ENCODE measurements at places on chromosomes 5 and 9.

DNA sequence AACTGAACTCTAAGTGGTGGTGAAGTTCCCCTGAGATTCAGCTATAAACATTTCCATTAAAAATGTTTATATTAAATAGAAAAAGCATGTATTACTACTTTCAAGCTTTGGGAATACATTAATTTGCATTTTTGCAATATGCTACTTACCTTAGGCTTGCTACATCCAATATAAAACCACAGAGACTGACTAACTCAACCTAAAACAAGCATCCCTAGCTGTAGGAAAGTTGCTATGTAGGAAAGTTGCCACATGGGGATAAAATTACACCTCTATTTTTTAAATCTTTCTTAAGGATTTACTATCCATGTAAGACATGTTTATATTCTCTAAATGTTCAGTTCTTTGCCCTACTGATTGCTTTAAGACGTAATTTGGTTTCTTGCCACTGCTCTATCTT lies 12.8 kb downstream of the SCAMP1 start:
- DNase-seq: no peak

DNA sequence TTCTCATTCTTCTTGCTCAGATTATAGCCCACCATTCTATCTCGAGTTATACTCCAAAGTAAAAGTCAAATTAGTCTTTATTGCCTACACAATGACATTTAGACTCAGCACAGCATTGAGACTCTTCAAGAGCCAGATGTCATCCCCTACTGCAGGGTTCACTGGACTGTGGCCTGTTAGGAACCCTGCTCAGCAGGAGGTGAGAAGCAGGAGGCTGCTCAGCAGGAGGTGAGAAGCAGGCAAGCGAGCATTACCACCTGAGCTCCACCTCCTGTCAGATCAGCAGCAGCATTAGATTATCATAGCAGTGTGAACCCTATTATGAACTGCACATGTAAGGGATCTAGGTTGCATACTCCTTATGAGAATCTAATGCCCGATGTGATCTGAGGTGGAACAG lies 12.7 kb upstream of the LIFR start:
- DNase-seq: no peak

- DNase-seq: no peak
Observed at GRCh38 chr5:106680330-106680729, 990.4 kb downstream of the EFNA5 start.

DNA sequence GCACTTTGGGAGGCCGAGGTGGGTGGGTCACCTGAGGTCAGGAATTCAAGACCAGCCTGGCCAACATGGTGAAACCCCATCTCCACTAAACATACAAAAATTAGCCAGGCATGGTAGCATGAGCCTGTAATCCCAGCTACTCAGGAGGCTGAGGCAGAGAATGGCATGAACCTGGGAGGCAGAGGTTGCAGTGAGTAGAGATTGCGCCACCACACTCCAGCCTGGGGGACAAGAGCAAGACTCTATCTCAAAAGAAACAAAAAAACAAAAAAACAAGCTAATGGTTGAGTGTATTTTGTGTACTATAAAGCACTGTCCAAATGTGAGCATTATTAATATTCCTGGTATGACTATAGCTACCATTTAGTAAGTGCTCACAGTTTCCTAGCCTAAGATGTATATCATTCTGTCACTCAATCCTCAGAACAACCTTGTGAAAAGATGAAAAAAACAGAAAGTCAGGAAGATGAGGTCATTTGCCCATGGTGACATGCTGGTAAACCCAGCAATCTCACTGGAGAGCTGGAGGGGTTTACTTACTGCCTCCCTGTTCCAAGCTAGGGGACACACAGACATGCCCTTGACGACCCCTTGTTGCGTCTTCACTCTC lies 27.7 kb downstream of the ARHGEF37 start:
- no peak for DNase-seq

- DNase-seq: peak; percentile 9
Observed at GRCh38 chr5:6583049-6583880, 49.6 kb downstream of the NSUN2 start.

DNA sequence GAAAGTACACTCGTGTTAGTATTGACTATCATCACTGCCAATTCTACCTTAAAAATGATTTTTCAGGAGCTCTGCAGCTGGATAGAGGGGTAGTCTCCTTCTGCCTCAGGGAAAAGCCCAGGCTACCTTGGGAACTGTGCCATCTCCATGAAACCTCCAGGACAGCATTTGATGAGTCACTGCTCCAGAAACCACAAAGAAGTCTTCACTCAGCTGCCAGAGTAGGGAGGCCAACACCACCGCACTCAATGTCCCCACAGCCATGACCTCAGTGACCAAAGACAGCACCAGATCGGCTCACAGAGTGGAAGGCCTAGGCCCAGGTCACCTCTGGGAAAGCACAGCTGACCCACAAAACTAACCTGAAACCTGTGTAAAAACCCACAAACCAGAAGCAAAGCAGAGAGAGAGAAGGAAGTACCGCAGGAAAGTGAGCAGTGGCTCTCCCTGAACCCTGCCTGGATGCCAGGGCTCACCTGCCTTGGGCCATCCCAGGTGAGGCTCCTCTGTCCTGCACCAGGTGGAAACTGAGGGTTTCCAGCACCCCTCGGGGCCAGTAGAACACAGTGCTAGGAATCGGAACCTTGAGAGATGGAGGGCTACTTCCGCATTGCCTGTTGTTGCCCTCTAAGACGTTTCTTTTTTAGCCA lies 30.0 kb downstream of the S1PR3 start:
- no peak for DNase-seq

- no peak for DNase-seq
Observed at GRCh38 chr5:94498199-94498598, 120.2 kb downstream of the KIAA0825 start.

DNA sequence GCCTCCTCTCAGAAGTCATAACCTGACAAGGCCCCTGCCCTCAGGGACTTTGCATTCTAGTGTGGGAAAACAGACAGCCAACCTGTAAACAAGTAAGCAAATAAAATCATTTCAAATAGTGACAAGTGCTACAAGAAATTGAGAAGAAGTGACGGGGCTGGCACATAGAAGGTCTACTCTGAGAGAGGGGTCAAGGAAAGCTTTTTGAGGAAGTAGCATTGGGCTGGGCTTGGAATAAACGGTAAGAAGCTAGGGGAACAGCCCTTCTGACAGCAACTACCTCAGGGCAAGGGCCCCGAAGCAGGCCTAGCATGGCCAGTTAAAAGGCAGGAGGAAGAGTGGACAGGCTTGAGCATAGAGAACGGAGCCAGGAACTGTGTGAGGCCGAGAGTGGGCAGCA lies 4.8 kb upstream of the SLC2A8 start:
- DNase-seq: no peak
